NCI-H2029 treated with DMSO at 0.1 percent for 48 hours (cell line): ENCODE measurements at places on chromosomes 5 and 9.

GRCh38 chr9:33129886-33130881, 37.0 kb downstream of the B4GALT1 start:
- no peak for DNase-seq

- peak; percentile 0 for DNase-seq
Measured at GRCh38 chr5:53240661-53241060, 131.1 kb upstream of the MOCS2 start.

GRCh38 chr5:59673438-59674058, 220.0 kb downstream of the PDE4D start:
- peak; percentile 69 for DNase-seq

GRCh38 chr9:6870650-6871477, 113.1 kb downstream of the KDM4C start:
- DNase-seq: no peak

DNA sequence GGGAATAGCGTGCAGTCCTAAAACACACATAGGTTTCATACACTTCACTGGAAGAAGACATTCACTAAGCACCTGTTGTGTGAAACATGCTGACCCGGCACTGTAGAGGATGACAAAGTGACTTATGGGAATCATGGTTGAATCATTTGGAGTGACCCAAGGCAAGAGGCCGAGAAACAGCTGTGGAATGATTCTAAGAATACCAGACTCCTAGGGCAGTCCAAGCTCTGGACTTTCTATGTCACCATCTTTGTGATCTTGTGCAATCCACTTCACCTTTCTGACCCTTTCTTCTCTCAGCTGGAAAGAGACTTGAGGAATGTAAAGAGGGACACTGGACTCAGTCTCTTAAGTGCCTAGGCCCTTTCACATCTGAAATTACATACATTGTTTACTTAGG, 13.1 kb downstream of the MSANTD3 start:
- no peak for DNase-seq

GRCh38 chr5:174303437-174304045, 258.0 kb downstream of the NSG2 start:
- no peak for DNase-seq

- DNase-seq: no peak
Measured at GRCh38 chr9:92488681-92489550, 6.6 kb upstream of the ASPN start.

DNA sequence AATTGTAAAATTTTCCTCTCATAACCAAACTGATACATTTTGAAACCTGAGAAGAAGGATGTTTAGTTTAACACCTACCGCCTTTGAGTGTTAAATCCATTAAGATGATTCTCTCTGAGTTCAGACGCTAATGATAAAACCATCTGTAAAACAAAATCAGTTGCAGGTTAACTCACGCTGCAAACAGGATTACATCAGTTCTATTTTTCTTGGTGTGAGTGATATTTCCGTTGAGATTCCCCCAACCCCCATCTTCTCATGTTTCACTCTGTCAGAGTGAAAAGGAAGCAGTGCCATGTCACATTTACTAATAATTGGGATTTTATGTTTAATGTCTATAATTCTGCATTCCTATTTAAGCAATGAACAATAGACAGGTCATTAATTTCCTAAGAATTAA, 146.5 kb downstream of the FANCC start:
- DNase-seq: no peak

GRCh38 chr9:21813575-21814473, 11.4 kb downstream of the MTAP start:
- DNase-seq: peak; percentile 66

DNA sequence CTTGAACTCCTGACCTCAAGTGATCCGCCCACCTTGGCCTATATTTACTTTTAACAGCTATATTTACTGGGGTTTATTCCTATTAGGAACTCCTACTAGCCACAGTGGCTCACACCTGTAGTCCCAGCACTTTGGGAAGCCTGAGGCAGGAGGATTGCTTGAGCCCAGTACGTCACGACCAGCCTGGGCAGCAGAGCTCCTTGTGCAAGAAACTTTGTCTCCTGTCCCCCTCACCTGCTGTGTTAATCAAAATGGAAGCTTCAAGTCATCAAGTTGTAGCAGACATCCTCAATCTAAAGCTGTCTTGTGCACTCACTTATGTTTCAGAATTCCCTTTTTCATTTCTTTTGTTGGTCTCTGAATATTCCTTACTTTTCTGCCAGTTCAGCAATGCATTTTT, 15.0 kb upstream of the SPRY4 start:
- DNase-seq: no peak

DNA sequence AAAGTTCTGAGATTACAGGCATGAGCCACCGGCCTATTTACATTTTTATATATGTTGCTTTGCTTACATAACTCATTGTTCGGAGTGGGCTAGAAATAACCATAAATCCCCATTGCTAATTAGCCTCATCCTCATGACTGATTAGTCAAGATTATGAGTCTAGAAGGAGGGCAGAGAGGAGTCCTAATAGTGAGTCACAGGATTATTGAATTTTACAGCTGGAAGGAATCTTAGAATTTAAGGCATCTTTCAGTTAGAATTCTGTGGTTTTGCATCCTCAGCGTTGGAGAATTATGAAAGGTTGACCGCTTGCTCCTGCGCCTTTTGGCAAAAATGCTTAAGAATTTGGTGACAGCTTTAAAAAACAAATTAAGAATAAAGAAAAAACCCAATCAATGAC, 2.6 kb upstream of the PBX3 start:
- no peak for DNase-seq

DNA sequence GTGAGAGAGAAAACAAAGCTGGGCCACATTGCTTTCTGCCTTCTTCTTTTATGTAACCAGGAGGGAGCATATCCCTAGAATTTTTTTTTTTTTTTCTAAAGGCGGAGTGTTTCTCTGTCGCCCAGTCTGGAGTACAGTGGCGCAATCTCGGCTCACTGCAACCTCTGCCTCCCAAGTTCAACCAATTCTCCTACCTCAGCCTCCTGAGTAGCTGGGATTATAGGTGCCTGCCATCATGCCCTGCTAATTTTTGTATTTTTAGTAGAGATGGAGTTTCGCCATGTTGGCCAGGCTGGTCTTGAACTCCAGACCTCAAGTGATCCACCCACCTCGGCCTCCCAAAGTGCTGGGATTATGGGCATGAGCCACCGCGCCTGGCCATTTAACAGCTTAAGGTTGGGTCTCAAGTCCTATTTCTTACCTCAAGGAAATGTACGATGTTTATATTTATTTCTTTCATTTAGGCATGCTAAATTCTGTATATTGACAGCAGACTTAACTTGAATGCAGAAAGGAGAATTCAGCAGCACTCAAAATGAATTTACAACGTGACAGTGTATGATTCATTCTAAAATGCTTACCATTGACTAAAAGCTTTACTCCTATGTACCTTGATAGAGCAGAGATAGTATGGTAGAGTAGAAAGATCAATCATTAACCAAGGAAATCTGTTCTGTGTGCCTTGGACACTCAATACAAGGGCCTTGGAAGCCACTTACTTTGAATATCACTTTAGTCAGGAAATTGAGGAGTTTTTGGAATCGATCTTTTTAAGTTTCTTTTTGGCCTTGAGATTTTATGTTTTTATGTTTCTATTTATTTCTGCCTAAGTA, 100.9 kb downstream of the F2RL2 start:
- DNase-seq: no peak

DNA sequence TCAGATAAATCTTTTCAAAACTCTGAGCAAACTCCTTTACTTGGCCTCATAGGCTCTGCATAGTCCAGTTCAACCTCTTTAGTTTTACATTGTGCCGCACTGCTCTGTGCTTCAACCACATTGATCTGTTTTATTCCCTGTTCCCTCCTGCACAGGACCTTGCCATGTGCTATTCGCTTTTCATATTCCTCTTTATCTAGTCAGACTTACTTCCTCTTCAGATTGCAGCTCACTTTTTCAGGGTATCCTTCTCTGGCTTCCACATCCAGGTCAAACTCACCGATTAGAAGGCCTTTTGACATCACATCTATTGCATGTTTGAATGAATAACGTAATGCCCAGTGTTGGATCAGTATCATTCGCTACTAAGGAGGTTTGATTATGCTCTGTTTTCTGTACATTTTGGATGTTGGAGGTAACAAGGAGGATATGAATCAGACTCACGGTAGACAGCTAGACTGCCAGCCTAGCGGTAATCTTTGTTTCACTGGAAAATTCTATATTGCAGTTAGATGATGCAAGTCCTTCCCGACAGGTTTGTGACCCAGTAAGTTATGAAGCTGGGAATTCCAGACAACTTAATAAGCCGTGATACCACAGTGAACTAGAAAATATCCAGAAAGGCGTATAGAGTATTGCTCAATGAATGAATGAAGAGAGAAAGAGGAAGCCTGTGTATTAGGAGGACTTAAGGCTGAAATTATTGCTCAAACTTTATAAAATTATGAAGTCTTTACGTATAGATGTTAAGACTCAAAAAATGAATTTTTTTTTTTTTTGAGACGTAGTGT, 65.7 kb downstream of the IQGAP2 start:
- DNase-seq: no peak

GRCh38 chr5:1647580-1647979, 123.8 kb upstream of the LPCAT1 start:
- DNase-seq: no peak

DNA sequence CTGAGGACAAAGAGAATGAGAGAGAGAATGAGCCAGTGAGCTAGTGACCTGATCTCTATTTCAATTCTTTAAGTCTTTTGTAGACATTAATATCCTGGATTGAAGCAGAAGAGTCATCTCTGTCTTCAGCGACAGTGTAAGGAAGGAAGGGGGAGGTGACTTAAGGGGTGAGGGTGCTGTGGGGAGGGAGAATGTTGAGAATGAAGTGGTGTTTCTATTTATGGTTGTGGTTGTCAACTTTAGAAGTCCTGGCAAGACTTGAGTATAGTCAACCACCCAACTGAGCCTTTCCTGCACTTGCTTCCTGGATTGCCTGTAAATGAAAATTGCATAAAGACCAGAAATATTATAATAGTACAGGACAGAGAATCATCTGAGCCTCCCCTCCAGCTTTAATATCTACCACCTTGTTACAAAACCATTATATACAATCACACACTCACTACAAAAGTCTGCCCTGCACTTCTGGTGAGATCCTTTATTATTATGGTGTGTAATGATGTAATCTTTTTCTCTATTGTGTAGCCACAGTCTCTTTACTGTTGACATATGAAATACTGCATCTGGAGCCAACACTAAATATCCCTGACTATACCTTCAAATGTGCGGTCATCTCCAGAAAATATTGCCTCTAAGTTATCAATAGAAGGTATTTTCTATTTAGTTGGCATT, 91.7 kb downstream of the NTRK2 start:
- no peak for DNase-seq

- no peak for DNase-seq
Measured at GRCh38 chr9:80732506-80732905, 956.8 kb downstream of the TLE1 start.

DNA sequence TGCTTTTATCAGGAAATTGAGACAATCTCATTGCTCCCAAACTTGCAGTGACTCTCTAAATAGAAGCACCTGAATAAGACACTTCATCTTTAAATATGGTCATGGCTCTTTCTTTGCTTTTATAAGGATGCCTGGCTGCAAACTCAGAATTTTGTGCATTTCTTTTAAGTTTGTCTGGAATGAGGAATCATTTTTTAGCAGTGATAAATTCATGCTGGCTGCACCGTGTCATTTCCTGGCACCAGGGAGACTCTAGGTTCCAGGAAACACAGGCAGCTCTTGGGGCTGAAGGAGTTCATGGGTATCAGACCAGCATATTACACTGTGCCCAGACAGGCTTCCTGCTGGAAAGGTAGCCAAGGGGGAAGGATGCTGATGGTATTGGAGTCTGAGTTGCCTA, 109.9 kb downstream of the NUDT12 start:
- DNase-seq: no peak

DNA sequence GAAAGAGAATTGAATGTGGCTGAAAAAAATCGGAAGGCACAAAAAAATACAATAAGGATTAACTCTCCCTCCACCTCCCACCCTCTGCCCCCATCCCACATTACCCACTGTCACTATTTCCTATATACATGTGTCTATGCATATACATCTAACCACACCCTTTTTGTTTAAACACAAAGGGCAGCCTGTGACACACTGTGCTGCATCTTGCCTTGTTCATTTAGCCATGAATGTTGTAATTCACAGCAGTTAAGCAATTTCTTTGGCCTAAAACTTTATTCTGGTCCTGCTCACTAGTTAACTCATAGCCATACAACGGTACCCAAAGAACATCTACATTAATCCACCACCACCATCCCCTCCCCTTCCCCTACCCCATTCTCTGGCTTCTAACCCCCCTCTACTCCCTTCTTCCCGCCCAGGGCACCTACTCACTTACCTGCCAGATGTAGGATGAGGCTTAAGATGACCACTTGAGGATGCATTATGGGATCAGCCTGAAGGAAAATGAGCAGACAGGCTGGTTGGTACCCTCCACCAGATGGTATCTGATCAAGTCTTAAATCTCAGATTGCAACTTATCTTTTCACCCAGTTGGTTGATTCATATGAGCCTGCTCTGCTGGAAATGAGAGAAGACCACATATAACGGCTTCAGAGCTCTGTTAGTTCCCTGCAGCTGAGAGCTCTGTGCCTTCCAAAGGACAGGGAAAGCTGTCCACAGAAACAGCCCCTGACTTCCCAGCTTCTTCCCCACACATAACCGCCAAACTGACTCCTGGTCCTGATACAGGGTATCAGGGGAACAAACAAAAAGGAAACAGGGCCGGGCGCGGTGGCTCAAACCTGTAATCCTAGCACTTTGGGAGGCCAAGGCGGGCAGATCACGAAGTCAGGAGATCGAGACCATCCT, 1.2 kb downstream of the HAVCR1 start:
- DNase-seq: no peak

DNA sequence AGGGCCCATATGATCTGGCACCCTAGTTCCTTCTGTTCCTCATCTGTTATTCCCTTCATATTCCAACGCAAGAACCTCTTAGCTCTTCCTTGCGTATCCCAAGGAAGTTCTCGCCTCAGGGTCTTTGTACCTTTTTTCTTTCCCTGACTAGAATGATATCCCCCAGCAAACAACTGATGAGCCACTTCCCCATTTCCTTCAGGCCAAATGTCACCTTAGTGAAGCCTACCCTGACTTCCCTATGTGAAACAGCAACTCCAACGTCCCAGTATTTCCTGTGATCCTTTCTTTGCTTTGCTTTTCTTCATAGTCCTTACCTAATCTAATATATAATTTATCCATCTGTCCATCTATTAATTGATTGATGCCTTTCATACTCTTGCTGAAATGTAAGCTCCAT, 47.9 kb downstream of the ERCC8 start:
- DNase-seq: no peak

DNA sequence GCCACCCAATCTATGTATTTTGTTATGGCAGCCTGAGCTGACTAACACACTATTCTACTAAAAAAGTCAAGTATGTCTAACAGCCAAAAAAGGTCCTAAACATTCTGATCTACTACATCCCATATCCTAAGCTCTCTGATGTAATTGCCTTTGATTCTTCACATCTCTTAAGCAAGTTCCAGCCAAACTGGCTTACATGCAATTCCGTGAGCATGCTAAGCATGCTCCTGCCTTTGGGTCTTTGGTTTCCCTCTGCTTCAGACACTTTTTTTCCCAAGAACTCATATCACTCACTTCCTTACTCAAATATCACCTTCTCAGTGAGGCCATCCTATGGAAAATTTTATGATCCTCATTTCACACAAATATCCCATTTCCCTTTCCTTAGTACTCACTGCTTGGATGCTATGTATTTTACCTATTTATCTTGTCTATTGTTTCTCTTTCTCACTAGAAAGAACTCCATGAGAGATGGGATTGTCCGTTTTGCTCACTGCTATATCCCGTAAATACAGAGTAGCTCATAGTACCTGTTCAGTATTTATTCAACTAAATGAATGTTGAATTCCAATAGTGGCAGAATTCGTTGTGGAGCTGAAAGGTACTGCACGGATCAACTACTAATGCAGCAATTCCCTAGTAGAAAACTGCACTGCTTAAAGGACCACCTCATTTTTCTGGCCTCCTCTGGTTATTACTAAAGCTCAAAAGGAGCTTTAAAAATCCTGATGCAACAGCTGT, 2.3 kb upstream of the SLC12A2 start:
- DNase-seq: no peak
